ENCODE measurements at places on chromosomes 2 and 18.

DNA sequence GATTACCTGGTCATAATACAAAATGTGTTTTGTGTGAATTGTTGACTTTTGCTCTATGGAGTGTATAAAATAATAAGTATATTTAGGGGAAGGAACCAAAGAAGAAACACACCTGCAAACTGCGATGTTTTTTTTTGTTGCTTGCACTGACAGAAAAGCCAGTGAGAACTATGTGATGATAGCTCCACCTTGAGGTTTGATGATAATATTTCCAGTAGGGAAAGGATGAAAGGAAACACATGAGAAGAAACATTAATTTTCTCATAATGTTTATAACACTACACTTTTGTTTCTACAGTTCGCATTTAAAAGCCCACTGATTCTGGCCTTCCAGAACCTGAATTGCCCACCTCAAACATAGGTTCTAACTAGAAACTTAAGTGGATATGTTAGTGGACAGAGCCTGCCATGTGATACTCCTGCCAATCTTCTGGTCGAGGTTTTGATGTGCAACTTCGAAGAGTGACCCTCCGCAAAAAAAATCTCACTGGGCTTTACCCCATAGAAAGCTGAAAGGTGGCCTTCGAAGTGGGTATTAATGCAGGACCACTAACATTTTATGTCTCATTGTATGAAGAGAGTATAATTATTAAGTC lies 476.4 kb upstream of the SPHKAP start:
- peak; percentile 13 for DNase-seq

GRCh38 chr2:127640082-127641072 lies 5.6 kb upstream of the GPR17 start:
- DNase-seq: no peak

DNA sequence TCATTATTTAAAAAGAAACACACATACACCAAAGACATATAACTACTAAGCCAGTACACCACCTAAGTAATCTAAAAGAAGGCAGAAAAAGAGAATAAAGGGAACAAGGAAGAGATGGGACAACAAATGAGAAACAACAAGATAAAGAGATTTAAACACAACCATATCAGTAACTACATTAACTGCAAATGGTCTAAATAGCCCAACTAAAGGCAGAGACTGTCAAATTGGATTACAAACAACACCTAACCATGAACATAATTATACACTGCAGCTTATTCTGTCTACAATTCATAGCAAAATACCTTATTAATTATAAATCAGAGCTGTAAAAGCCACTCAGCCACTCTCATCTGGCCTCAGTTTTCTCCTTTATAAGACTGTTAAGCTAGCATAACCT lies 15.0 kb downstream of the PPP4R1 start:
- DNase-seq: no peak

GRCh38 chr2:122237450-122237849 lies 482.0 kb downstream of the TSN start:
- no peak for DNase-seq

DNA sequence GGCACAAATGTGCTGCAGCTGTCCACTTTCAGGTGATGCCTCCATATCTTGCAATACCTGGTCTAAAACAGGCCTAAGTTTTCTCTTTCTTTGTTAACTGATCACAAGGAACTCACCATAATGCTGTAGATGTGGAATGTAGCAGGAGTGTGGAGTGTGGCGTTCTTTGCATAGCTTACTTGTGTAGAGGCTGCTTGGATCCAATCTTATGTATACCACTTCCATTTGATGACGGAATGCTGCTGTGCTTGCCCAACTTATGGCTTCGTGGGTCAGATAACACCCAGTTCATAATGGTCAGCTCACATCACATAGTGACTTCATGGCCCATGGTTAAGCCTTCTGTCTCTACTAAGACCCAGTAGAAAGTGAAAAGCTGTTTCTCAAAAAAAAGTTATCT lies 114.5 kb downstream of the LAMA3 start:
- no peak for DNase-seq

- no peak for DNase-seq
Measured at GRCh38 chr2:1692342-1692741, 52.0 kb downstream of the PXDN start.

DNA sequence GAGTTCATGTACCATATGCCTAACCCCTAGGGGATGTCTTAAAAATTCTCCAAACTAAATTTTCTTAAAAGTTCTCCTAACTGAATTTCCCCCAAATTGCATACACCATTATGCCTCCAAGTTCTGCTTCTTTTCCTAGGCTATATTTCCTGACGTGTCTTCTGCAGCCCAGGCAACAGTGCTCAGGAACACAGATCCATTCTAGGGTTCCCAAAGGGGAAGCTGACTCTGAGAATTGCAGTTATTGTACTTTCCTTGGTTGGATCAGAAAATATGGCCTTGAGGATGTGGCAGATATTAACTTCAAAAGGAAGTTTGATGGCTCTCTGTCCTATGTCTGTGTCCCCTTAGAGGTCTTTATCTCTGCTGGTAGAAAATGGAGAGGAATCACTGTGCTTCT lies 124.3 kb downstream of the TMEM17 start:
- no peak for DNase-seq

GRCh38 chr2:290090-290722 lies 2.3 kb upstream of the ALKAL2 start:
- peak; percentile 79 for DNase-seq

DNA sequence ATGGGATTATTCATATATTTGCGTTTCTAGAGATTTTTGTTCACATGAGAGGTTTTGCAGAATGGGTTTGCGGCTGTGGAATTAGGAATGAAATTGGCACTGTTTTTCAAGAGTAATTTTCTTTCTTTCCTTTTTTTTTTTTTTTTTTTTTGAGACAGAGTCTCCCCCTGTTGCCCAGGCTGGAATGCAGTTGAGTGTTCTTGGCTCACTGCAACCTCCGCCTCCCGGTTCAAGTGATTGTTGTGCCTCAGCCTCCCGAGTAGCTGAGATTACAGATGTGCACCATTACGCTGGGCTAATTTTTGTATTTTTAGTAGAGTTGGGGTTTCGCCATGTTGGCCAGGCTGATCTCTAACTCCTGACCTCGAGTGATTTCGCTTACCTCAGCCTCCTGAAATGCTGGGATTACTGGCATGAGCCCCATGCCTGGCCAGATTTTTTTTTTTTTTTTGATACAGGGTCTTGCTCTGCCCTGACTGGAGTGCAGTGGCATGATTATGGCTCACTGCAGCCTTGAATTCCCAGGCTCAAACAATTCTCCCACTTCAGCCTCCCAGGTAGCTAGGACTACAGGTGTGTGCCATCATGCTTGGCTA lies 65.3 kb downstream of the MIB1 start:
- DNase-seq: no peak

DNA sequence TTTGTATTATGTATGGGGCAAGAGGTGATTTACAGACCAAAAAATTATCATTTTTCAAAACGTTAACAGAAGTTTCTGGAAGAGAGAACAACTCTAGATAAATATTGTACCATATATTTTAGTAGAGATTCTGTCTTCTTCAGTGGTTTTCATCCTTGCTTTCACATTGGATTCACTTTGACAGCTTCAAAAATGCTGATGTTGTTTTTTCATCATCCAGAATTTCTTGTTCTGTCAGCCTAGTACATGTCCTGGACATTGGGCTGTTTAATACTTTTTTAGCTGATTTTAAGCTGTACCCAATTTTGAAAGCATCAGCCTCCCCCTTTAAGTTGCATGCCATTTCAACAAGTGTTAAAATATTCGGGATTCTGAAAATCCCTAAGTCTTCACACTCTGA lies 711.3 kb upstream of the LRATD1 start:
- DNase-seq: no peak

- no peak for DNase-seq
Measured at GRCh38 chr2:28338046-28338817, 54.4 kb upstream of the FOSL2 start.
